ENCODE measurements at places on chromosomes 13 and 19.
A peak's percentile ranks its signal among the peaks of the same experiment; 100 is the strongest.

DNA sequence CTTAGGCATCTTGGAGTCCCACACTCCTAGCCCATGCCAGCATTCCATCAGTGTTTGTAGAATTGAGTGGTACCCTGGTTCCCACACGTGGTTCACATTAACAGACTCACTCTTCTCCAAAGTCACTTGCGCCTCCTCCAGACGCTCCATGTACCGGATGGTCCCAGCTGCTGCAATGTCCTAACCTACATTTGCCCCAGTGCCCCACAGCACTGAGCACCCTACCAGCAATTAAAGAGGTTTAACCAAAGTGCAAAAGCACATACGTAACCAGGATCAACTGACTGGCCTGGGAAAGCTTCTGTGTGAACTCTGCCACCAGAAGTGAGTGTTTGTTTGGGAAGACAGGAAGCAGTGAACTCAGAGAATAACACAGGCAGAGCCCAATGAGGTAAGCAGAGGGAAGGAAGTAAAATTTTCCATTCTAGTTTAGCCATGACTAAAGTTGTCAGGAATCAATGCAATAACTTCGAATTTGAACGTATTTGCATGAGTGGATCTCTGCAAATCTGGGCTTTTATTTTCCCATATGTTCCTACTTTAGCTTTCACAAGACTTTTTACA is 7.3 kb upstream of the MEDAG start:
- no peak for DNase-seq

- DNase-seq: no peak
Observed at GRCh38 chr19:6126335-6126974, 9.0 kb upstream of the ACSBG2 start.

GRCh38 chr13:99608345-99608744 is 107.1 kb downstream of the TM9SF2 start:
- DNase-seq: no peak

- peak; percentile 86 for DNase-seq
Observed at GRCh38 chr19:50368649-50369570, 3.5 kb upstream of the NAPSA start.

GRCh38 chr19:3250675-3251074 is 26.2 kb downstream of the CELF5 start:
- no peak for DNase-seq

DNA sequence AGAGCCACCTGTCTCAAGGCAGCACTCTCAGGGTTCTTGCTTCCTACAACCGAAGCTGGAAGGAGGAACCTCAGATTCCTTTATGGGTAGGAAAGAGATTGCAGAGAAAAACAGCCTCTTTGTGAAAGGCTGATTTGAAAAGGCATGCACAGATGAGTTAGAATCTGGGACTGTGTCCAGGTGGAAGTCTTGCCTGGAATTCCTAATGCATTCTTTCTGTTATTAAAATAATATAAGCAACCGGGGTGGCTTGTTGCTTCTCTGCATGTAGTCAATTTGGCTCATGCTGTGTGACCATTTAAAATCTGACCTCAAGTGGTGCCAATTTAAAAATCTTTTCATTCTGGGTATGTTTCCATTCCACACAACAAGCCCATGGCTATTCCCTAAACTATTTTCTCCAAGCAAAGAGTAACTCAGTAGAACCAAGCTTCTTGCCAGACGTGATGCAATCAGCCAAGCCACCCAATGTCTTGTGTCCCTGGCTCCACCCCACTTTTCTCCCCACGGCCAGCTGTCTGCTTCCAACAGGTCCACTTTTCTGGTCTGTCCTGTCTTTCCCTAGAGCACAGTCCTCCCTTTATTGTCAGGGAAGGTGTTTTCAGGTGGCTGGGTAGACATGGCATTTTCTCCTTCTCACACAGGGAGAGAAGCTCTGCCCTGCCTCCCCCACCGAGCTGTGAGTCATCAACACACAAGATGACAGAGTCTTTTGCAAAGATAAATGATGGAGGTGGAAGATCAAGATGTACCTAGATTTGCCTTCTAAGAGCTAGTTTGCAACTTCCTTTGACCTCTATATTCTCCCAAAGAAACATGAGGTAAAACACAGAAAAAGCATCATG is 394.3 kb downstream of the FOXO1 start:
- DNase-seq: peak; percentile 56

DNA sequence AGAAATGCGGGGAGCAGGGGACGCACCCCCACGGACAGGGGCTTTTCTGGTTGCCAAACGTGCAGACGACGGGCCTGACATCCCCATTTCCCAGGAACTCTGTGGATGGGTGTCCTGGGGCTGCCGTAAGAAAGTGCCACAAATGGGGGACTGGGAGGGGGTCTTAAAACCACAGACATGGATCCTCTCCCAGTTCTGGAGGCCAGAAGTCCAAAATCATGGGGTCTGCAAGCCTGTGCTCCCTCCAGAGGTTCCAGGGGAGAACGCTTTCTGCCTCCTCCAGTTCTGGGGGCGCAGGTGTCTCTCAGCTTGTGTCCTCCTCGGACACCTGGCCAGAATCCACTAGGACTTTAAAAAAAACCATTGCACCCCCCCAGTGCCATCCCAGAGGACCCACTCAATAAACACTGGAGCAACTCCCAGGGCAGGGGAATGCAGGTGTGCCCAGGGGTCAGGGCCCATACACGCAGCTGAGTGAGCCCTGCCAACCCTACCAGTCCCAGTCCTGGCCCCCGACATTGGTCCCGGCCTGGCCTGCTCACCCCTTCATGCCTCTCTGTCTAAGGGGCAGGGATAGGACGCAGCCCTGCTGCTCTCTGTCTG is 103.9 kb downstream of the GADD45B start:
- DNase-seq: no peak

GRCh38 chr13:50915565-50915964 is 6.0 kb downstream of the RNASEH2B start:
- DNase-seq: no peak

DNA sequence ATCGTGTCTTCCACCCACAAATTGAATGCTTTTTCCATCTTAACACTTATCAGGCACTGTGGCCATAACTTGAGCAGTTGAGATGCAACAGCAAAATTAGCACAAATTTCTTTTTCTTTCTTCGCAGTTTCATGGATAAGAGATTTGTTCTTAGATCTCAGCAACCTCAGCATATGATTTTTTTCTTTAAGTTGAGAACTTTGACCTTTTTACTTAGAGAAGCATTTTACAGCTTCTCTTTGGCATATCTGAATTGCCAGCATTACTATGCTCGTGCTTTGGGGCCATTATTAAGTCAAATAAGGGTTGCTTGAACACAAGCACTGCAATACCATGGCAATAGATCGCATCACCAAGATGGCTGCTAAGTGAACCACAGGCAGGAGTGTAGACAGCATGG is 16.1 kb downstream of the USPL1 start:
- no peak for DNase-seq

DNA sequence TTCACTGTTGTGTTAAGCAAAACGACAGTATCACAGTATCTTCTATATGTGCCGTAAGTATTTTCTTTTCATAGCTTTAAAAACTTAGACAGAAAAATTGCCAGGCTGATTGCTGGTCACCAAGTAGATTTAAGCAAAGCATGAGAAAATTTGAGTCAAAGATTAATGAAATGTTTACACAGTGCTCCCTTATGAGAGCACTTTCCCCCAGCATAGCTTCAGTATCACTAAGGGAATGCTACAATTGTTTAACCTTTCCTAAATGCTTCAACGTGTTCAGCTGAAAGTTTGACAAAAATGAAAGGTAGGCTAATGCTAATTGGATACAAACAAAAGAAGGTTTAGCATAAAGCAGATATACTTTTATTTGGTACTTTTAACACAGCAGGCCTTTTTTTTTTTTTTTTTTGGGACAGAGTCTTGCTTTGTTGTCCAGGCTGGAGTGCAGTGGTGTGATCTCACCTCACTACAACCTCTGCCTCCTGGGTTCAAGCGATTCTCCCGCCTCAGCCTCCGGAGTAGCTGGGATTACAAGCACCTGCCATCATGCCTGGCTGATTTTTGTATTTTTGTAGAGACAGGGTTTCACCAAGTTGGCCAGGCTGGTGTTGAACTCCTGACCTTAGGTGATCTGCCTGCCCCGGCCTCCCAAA is 23.4 kb downstream of the PCCA start:
- DNase-seq: no peak

DNA sequence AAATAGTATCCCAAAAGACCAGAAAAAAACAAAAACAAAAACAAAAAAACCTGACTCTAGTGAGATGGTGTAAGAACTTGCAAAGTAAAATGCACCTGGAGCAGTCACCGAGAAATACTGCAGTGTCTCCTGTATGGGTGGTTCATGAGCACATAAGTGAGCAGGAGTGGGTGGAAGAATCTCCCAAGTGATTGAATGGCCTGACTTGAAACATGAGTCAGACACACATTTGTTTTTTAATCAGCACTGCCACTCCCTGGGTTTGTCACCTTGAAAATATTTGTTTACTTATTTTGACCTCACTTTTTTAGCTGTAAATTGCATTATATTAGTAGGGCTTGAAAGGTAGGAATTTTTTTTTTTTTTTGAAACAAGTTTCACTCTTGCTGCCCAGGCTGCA is 2.0 kb downstream of the ZNF431 start:
- DNase-seq: no peak

- no peak for DNase-seq
Observed at GRCh38 chr13:40152145-40152544, 496.7 kb downstream of the COG6 start.

DNA sequence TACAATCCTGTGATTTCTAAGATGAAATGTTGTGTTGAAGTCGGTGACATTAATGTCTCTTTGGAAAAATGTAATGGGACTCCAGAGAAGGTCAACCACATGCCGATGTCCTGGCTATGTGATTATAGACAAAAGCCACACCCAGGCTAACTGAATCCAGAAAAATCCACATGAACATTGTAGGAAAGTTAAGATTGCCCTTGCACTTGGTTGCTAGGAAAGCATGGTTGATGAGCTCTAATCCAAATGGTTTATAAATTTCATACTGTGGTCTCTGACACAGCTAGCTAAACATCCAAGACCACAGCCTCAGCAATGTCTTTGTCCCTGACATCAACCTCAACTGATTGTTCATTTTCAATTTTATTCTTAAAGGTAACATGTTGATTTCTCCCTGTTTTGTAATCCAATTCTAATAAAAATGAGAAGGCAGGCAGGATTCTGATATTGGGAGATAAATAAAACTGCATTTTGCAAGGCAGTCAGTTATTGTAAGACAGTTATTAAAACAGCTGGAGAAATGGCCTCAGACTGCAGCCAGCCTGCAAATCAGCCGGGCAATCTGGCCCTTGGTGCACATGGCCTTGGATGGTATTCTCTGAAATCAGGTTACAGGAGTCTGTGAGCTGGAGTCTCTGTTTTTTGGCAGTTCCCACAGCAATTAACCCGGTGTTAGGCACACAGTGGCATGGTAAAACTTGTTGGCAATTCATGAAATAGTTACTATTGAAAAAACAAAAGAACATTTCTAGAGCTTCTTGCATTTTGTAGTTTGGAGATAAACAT is 93.9 kb downstream of the STARD13 start:
- DNase-seq: no peak

GRCh38 chr19:34309368-34310138 is 55.2 kb downstream of the GARRE1 start:
- no peak for DNase-seq

DNA sequence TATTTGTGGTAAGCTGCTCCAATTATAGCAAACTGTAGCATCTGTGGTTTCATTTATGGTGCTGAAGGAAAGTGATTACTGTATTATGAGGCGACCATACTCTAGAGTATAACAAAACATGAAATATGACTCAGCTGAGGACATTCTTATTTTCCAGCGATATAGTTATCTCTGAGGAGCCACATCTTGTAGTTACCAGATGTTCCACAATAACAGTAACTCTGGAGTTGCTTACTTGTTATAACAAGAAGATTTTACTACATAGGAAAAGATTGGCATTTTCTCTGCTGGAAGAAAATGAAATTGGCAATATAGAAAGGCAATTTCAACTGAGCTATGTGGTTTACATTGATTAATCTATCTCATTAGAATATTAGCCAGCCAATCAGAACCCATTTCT is 1634.2 kb downstream of the PCDH9 start:
- no peak for DNase-seq

GRCh38 chr19:53876651-53877224 is 5.3 kb upstream of the PRKCG start:
- no peak for DNase-seq

- no peak for DNase-seq
Observed at GRCh38 chr19:50717026-50717723, 2.4 kb downstream of the SHANK1 start.

GRCh38 chr19:48918801-48919247 is 14.7 kb upstream of the DHDH start:
- DNase-seq: no peak

GRCh38 chr19:23098988-23099387 is 17.8 kb upstream of the ZNF730 start:
- DNase-seq: no peak

GRCh38 chr13:111573801-111574200 is 253.4 kb downstream of the TEX29 start:
- DNase-seq: no peak

DNA sequence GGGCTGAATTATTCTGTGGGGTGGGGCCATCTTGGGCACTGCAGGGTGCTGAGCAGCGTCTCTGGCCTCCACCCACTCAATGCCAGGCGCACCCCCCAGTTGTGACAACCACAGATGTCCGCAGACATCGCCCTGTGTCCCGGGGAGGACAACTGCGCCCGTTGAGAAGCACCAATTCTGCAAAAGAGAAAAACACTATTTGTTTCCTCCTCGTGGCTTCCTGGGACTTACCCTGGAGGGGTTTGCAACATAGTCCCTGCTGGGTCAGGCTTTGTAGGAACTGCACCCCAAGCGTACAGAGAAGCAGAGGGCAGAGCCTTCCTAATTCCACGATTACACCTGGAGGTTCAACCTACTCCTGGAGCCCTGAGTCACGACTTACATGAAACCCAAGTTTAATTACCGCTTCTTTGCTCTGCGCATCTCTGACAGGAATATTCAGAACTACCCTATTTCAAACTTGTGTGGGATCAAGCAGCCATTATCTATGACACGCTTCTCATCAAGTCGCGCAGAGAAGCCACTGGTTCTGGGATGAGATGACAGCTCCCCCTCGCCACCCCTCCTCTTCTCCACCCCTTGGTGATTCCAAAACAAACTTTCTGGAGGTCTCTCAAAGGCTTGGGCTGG is 11.1 kb upstream of the SLC39A3 start:
- no peak for DNase-seq

- DNase-seq: no peak
Observed at GRCh38 chr19:32181216-32181920, 164.0 kb upstream of the ZNF507 start.

DNA sequence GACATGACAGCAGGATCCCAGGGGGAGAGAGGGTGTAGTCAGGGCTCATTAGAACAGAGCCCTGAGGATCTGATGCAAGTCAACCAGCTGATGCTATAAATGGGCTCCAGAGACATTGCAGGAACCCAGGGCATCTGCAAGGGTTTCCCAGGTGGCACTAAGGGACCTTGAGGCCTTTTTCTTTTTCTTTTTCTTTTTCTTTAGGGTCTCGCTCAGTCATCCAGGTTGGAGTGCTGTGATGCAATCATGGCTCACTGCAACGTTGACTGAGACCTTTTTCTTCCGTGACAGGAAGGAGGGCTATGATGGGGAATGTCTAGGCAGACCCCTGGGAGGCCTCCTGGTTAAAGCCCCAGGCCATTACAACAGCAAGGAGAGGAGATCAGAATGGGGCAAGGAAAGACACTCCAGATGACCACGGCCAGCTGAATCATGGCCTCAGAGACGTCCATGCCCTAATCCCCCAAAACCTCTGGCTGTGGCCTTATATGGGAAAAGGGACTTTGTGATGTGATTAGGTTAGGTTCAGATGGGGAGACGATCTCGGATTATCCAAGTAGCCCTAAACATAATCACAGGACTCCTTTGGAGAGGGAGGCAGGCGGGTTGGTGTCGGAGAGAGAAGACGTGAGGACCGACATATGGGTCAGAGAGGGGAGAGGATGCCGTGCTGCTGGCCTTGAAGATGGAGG is 4.5 kb upstream of the FCGRT start:
- DNase-seq: no peak

All from hypothalamus (tissue), 51 donors.